ENCODE measurements at places on chromosomes 7 and 10. TPM values are rescaled to one million over a fixed set of nuclear protein-coding genes. Genes with fewer than 3 reads are reported as not detected.

DNA sequence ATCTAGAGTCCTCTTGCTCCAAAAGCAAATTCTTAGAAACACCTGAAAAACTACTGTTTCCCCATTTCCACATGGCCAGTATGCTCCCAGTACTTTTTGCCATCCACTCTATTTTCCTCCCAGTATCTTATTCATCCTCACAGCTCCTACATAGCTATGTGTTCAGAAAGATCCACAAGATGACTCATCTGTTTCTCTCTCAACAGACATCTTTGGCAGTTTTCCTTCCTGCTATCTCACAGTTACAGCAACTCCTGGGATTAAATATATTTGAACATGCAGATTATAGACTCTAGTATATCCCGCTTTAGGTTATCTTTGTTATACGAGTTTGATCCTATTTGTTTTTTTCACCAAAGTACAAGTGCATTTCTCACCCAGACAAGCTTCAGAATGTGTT lies 675.6 kb upstream of the POT1 start:
- H3K4me1 ChIP-seq = no peaks in the 10 kb centered on the region
- H3K27ac ChIP-seq = no peak overlapping the region
- no peak overlapping the region for H3K4me3 ChIP-seq
- no peaks in the 10 kb centered on the region for H3K36me3 ChIP-seq
- DNase-seq = no peak

DNA sequence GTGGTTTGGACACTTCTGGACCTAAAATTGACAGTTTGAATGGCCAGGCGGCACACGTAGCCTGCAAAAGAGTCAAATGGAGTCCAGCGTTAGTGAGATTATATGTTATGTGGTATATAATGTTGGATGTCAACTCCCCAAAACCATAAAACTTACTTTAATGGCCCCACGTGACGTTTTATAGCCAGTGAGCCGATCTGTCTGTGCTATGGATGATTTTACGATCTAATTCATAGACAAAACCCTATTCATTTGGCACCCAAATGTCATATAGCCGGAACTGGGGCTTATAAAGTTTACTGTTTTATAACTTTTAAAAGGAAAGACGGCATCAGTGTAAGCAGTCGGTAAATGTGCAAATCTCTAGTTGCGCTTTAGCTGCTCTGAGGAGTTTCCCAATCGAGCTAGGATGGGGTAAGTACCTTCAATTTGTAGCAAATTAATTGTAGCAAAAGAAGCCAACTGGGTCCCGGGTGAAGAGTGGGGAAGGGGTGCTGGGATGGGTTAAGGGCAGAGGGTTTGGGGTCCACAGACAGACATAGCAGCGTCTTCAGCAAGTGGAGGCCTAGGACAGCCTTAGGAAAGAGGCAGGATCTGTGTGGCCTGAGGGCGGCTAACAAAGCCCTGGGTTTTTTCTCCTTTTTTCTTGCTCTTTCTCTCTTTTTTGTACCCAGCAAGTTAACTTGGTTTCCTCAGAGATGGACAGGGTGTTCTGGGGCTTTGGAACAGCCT lies 3.2 kb downstream of the HOXA5 start:
- H3K4me3 ChIP-seq = no peak overlapping the region
- peaks cover 1% of the 10 kb centered on the region for H3K4me1 ChIP-seq
- DNase-seq = no peak
- H3K36me3 ChIP-seq = no peaks in the 10 kb centered on the region
- no peak overlapping the region for H3K27ac ChIP-seq
- no peaks in the 10 kb centered on the region for H3K27me3 ChIP-seq

DNA sequence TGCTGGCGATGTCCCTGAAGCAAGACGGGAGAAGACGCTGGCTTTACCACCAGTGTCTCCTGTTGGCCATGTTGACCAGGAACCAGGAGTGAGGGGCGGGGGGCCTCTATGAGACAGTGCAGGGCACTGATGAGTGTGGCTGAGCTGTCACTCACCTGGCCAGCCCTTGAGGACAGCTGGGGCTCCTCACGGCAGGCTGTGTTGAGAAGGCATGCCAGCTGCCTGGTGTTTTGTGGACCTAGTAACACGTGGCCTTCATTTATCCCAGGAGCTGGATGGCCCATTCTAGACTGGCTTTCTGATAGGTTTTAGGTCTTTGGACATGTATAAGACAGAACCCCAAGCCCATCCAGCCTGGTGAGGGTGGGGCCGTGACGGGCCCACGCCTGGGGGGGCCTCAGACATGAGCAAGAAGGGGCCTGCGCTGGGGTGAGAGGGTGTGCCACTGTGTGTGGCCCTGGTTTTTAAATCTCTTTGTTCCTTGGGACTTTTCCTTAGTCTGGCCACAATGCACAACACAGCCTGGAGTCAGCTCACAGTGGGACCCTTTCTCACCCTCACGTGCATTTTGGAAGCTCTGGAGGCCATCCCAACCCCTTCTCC lies 10.5 kb downstream of the RHBDD2 start:
- H3K4me3 ChIP-seq = no peak overlapping the region
- no peak for DNase-seq
- no peaks in the 10 kb centered on the region for H3K27me3 ChIP-seq
- H3K27ac ChIP-seq = no peak overlapping the region

The PPP1R17 gene
- not detected for total RNA-seq

The CYP2C19 gene
- 0.15 TPM for total RNA-seq

- H3K36me3 ChIP-seq = no peaks in the 10 kb centered on the region
- DNase-seq = no peak
- no peak overlapping the region for H3K4me3 ChIP-seq
- H3K27ac ChIP-seq = no peak overlapping the region
- H3K4me1 ChIP-seq = peaks cover 9% of the 10 kb centered on the region
- no peaks in the 10 kb centered on the region for H3K27me3 ChIP-seq
Observed at GRCh38 chr7:97020601-97020995, 4.0 kb downstream of the DLX5 start.

- no peak overlapping the region for H3K4me3 ChIP-seq
- peaks cover 4% of the 10 kb centered on the region for H3K4me1 ChIP-seq
- DNase-seq = no peak
- no peaks in the 10 kb centered on the region for H3K36me3 ChIP-seq
Observed at GRCh38 chr7:112421666-112422486, 28.4 kb upstream of the IFRD1 start.

The DEPP1 gene
- 174 TPM for total RNA-seq

The ENTPD1 gene
- total RNA-seq = 6.9 TPM

Data from ovary (tissue), 10 donors.